A375 (cell line): ENCODE measurements at places on chromosomes 5 and 9. TPM values are rescaled to one million over a fixed set of nuclear protein-coding genes. Genes with fewer than 3 reads are reported as not detected.

SLF1 gene
- 29.0 and 41.4 TPM in 2 replicates for total RNA-seq

GOLGA1 gene
- total RNA-seq = 19.3 and 19.9 TPM in 2 replicates

DAB2 gene
- total RNA-seq = 13.5 and 14.2 TPM in 2 replicates

EGFL7 gene
- total RNA-seq = 21.5 and 22.0 TPM in 2 replicates

NFX1 gene
- 28.9 and 32.3 TPM in 2 replicates for total RNA-seq

IL5 gene
- not detected in 2 replicates for total RNA-seq

SPINK6 gene
- total RNA-seq = not detected in 2 replicates

DROSHA gene
- total RNA-seq = 97.0 and 101 TPM in 2 replicates

TMCO6 gene
- total RNA-seq = 22.0 and 35.5 TPM in 2 replicates

DIPK1B gene
- total RNA-seq = 12.7 and 16.4 TPM in 2 replicates

GAS1 gene
- total RNA-seq = 1.4 and 2.3 TPM in 2 replicates

IFNA21 gene
- not detected in 2 replicates for total RNA-seq

PRLR gene
- 0.04 and 0.16 TPM in 2 replicates for total RNA-seq

PCDHA1 gene
- total RNA-seq = 2.1 and 2.5 TPM in 2 replicates

CTSV gene
- total RNA-seq = 0.83 and 0.90 TPM in 2 replicates

LRRC19 gene
- not detected in 2 replicates for total RNA-seq

BTNL9 gene
- total RNA-seq = 1.2 and 1.6 TPM in 2 replicates

ESM1 gene
- 18.3 and 21.5 TPM in 2 replicates for total RNA-seq

EFCAB9 gene
- 0.72 TPM in 1 of 2 replicates, not detected in the other for total RNA-seq

SHISAL2B gene
- not detected in 2 replicates for total RNA-seq

TIFAB gene
- total RNA-seq = not detected in 2 replicates

ACTBL2 gene
- 0.26 and 0.56 TPM in 2 replicates for total RNA-seq
